ENCODE measurements at places on chromosomes 5 and 9.

GRCh38 chr5:9069650-9070049, 476.2 kb downstream of the SEMA5A start:
- no peak for DNase-seq

GRCh38 chr9:20552874-20553557, 69.3 kb downstream of the MLLT3 start:
- no peak for DNase-seq

- no peak for DNase-seq
Observed at GRCh38 chr9:131020388-131020787, 11.4 kb downstream of the LAMC3 start.

GRCh38 chr5:51043745-51044144, 339.5 kb upstream of the ISL1 start:
- no peak for DNase-seq

DNA sequence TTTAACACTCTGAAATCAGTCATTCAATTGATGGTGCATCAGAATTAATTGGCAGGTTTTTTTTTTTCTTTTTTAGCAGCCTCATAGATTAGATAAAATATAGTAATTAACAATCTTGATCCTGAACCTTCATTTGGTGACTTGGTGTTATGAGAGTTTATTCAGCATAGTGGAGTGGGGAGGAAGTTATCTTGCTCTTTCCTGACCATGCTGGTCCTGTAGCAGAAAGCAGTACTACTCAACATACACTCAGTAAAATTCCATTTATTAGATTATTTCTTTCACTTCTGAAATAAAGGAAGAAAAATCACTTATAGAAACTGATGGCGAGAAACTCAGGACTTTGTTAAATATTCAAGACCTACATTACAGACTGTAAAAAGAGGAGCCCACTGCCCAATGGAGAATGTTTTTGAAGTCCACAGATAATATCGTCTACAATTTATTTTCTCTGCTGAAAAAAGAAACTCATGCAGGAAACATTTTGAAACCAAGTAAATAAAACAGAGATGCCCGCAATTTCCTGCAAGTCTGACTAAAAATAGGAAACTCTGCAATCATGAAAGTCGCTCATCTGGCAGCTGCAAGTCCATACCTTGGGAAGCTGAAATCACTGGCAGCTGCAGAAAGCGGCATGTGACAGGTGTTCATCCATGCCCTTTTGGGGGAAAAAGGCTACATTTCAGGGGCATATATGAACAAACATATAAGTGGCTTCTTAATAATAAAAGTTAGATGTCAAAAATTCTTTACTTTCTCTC, 233.2 kb upstream of the RFX3 start:
- DNase-seq: no peak

DNA sequence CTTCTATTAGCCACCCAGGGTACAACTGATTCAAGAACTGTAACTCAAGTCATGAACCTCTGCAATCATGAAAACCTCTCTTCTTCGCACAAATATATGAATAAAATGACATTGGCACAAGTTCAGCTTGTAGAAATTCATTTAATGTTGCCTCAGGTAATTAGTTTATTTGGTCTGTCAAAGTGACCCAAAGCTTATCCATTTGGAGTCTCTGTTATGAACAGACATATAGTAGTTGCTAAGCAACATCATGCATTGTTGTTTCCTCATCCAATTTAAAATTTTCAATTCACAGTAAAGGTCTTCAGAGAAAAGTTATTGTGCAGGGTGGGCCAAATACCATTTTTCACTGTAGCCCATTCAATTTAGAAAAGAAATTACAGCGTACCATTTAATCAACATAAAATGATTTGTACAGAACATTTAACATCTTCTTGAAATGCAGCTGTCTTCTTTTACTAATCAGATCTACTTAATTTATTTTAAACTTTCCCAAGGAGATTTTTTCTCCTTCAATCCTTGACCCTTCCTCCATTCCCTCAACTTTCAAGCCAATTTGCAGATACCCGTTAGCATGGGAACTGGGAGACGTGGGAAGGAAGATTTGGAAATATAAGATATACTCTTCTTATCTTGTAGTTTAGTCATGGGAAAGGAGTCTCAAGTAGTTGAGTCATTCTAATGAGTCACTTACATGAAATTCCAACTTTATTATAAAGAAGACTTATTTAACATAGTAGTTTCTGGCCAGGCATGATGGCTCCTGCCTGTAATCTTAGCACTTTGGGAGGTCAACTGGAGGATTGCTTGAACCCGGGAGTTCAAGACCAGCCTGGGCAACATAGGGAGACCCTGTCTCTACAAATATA, 231.3 kb downstream of the ATPSCKMT start:
- no peak for DNase-seq

DNA sequence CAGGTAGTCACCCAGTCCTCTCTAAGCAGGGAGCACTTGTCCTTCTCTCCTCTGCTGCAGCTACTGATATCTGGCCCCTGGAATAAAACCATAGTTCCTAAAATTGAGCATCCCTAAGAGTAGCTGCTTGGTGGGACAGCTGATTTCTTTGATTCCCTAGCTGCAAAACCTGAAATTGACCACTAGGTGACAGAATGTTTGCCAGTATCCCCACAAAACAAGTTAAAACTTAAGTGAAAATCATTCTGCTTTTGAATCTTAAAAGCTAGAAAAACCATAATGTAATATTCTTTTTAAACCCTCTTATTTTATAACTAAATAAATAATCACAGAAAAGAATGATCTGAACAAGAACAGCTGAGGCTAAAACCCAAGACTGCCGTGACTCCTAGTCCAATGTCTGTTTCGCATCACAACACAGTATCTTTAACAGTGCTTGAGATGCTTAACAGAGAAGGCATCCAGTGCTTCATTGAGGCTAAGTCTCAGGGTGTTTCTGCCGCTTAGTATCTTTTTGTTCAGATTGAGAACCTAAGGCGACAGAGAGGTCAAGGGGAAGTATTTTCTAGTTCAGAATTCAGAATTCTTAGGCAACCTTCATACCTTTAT, 24.4 kb upstream of the TAL2 start:
- no peak for DNase-seq

DNA sequence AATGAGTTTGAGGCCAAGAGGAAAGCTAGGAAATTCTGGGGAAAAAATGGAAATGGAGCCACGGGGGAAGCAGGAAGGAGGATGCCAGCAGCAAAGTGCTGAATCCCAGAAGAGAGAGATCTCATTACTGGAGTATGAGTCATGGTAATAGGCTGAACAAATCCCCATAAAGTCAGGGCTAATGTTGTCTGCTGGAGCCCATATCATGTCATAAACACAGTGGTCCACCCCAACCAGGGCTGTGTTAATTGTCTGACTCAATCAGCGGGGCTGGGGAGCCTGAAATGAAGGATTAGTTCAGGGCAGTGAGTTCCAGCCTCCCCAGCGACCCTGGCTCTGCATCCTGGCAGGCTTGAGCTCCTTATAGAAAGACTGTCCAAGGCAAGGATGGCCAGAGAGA, 68.8 kb downstream of the TLR4 start:
- no peak for DNase-seq

GRCh38 chr5:32851559-32852173, 140.5 kb downstream of the NPR3 start:
- DNase-seq: no peak

DNA sequence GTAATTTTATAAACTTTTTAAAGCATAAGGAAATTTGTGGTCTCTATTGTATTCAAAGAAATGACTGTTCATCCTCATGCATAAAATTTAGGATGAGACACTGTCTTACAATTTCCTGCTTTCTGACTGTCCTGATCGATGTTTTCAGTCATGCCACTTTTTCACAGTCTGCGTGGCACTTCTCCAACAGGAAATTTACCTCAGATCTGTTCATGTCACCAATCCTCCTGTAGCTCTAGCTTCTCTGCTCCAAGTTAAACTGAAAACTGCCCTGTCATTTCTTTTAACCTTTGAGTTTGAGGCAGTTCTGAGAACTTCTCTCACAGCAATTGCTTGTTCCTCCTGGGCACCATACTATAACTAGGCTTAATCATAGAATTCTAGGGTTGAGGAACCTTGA, 455.1 kb downstream of the EFNA5 start:
- no peak for DNase-seq

- DNase-seq: no peak
Observed at GRCh38 chr9:16309469-16310271, 560.8 kb downstream of the BNC2 start.
